Mesenteric fat pad (tissue), 1 donor: ENCODE measurements at places on chromosomes 7 and 10. TPM values are rescaled to one million over a fixed set of nuclear protein-coding genes. Genes with fewer than 3 reads are reported as not detected.

DNA sequence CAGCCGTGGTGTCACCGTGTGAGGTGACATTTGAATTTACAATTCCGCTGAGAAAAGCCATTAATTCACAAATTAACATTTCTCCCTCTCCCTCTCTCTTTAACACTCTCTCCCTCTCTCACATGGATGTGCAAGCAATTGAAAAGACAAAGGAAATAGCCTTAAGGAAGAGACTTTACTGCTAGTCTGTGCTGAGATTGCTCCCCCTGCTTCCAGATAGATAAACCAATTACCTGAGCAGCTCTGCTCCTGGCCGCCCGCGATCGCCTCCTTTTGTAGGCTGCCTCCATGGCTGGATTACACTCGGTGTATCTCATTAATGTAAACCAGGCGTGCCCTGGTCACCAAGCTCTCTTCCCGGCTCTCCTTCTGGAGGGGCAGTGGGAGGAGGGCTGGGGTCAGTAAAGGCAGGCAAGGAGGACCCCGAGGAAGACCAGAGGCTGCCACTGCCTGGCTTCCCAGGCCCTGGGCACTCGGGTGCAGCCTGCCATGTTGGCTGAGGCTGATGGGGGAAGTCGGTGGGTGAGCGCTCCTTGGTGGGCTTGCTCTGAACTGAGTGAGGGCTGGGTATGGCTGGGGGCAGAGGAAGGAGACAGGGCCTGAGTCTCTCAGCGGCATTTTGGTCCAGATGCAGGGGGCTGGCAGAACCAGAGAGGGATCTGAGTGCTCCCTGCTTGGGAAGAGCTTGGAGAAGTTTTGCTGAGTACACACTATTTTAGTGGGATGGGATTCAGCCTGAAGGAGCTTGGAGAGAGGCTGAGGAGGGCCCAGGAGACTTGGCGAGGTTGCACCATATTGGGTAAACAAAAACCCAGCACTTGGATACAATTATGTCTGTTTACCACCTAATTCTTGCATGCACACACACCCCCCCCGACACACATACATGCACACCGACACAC, 42.9 kb downstream of the PAX2 start:
- peak; percentile 60 for DNase-seq

Gene SH3PXD2A
- 51.3 TPM for total RNA-seq

Gene MSMB
- not detected for total RNA-seq

GRCh38 chr10:24642921-24643678, 80.6 kb downstream of the ARHGAP21 start:
- DNase-seq, result no peak

DNA sequence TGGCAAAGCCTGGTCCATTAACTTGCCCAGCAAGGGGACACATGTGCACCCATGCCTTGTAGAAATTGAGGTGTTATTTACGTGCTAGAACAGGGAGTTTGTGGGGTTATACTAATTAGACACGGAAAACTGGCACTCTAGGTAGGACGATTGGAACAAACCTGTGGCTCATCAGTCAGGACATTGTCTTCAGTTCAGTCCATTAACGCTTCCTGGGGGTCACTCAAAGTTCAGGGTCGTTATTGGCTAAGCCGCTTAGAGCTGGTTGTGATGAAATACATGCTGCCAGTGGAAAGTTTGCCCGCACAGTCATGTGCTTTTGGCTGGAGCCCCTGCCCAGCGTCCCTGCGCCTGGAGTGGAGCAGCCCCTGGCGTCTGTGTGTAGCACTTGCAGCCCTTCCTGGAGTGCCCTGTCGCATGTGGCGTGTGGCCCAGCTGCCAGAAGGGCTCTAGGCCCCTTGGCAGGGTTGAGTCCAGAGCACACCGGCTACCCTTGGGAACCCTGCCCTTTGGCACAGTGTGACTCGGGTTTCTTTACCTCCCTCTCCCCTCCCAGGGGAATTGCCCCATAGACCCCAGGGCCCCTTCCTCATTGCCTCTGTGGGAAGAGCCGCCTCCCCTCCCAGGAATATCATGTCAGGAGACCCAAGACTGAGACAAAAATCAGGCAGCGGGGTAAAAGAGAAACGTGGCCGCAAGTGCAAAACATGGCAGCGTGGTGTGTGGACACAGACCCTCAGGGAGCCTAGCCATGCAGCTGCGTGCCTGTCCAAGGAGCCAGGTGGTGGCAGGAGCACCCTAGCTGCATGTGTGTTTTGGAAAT, 9.8 kb downstream of the ZNF775 start:
- DNase-seq, result no peak

DNA sequence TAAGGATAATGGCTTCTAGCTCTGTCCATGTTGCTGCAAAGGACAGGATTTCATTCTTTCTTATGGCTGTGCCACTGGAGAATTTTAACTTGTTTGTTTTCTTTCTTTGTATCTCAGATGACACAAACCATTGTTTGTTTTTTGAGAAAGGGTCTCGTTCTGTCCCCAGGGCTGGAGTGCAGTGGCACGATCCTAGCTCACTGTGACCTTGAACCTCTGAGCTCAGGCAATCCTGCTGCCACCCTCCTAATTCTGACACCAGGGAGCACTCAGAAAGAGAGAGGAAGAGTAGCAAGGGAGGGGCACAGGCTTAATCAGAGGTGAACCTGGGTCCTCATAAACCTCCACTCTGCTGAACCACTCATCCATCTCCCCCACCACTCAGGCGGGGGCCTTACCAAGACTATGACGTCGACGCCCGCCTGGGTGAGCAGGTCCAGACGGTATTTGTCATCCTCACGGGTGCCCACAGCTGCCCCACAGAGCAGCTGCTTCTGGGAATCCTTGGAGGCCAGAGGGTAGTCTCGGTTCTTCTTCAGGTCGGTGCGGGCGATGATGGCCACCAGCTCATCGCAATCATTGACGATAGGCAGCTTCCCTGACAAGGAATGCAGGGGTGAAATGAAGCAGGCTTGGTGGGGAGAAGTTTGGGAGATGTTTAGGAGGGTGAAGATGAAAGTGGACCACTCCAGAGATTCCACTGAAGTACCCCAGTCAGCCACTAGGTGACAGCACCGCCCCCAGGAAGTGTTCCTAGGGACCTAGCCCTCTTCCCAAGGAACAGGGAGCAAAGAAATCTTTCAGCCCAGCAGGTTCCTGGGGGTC, 11.6 kb downstream of the IMPDH1 start:
- DNase-seq, result no peak

DNA sequence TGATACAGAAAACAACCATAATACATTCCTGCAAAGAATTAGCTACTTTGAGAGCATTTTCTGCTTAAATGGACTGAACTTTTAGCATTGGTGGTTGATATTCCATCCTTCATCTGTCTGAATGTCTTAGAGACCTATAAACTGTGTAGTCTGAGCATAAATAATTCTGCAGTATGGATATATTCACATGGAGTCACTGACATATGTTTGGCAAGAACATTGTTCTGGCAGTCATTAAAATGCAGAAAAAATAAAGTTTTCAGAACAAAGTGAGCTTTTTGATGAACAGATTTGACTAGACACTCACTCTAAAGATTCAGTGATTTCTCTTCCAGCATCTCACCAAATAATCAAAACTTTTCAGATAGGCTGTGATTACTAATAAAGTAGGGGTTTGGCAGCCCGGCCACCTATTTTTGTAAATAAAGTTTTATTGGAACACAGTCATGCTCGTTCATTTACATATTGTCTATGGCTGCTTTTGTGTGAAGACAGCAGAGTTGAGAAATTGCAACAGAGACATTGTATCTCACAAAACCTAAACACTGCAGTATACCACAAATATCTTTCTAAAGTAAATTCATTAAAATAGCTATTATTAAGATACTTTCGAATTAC, 44.1 kb upstream of the RAPGEF5 start:
- no peak for DNase-seq
